ENCODE measurements at places on chromosomes 4 and X.

DNA sequence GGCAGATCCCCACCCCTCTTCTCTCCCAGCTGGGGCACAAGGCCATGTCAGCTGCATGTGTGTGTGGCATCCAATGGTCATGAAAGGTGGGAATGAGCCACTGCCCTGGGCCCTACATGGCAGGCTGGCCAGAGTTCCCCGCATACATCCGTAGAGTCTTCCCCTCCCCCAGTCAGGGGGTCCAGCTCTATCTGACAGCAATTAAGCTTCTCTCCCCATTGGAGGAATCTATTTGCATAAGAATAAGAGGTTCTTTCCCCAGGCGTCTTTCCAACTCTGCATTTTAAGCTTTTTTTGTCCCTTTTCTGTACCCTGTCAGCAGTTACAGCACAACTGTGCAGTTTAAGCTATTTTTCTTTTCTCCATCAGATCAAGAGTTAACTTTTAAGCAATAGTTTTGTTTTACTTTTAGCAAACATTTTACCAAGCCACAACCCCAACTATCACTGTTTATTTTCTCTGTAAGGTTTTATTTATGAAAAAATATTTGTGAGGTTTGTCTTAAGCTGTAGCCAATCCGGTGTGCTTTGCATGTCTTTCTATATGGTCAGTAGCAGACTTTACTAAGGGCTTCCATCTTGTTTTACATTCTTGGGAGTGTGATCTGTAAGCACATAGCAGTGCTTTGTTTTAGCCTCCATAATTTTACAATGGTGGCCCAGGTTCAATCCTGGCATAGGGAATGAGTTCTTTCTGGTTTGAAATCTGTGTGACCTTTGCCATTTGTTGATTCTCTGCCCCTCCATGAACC, 28.7 kb downstream of the NLRP2B start:
- no peak for DNase-seq

DNA sequence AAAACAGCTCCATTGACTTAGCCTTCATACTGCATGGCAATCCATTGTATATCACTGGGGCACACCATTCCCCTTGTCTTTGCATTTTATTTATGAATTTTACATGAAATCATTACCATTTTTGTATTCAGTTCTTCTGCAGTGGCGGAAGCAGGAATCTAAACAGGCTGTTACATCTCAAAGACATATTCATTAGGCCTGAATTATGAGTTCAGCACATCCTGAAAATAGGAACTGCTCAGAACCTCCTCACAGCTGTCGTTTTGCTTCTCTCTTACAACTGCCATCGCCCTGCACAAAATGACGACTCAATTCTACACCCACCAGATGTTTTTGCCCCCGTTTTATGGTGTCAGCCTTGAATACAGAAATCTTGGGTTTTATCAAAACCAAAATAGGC, 474.4 kb upstream of the MAGEB18 start:
- DNase-seq: no peak

GRCh38 chr4:38818441-38818976, 13.9 kb upstream of the TLR1 start:
- no peak for DNase-seq

DNA sequence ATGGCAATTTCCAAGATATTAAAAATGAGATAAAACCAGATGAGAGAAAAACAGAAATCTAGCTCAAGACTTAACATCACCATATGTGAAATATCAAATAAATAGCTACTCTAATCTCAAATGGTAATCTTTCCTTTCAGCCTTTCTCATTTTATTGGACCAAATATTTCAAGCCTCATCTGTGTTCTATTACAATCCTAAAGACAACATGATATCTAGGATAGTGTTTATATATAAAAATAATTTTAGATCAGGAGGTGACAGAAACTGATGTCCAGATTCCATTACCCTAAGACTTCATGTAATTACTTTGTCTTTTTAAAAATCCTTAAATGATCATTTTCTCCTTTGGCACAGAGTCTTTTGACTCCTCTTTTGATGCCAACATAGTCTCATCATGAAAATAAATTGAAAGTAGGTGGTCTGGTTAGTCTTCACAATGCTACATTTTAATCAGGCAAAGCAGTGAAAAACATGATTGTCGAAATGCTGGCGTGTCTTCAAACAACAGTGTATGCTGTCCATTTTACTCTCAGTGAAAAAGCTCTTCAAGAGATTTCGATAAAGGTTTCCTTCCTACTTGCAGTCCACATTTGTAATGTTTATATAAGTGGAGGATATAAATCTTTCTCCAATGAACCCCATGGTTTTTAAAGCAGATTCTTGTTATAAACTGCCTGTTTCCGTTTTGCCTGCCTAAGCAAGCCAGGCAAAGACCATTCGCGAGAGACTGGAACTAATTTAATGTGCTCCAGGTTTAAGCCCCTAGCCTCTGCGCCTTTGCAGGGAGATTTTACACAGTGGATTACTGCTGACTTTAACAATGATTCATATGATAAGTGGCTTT, 169.8 kb downstream of the SCFD2 start:
- no peak for DNase-seq

DNA sequence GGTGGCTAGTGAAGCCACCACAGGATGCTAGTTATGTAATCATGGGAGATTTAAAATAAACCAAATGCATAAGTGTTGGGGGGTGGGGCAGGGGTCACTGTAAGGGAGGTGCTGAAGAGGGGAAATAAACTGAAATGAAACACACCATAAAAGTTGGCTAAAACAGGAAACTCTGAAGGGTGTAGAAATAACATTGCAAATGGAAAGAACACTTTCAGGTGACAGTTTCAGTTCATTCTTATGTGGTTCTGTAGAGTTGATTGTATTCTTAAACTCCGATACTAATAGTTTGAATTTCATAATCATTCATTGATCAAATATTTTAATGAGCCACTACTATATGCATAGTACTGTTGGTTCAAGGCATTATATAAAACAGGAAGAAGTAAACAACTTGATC, 80.1 kb downstream of the HDAC8 start:
- DNase-seq: no peak

GRCh38 chrX:74506317-74507115, 85.2 kb downstream of the SLC16A2 start:
- no peak for DNase-seq

- no peak for DNase-seq
These were observed 130.4 kb downstream of the MSL3 start for GRCh38 chrX:11888421-11888820.
